Inflammatory macrophage treated with lipopolysaccharide for 4 hours (primary cell): ENCODE measurements at places on chromosomes 5 and 9.

DNA sequence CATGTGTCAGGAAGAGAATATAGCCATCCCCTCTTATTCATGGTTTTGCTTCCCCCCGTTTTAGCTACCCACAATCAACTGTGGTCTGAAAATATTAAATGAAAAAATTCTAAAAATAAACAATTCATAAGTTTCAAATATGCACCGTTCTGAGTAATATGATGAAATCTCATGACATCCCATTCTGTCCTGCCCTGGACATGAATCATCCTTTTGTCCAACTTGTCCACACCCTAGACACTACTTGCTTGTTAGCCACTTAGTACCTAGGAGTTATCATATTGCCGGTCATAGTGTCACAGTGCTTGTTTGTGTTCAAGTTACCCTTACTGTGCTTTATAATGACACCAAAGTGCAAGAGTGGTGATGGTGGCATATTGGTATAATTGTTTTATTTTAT lies 113.5 kb downstream of the CAAP1 start:
- peak; percentile 0 for DNase-seq

GRCh38 chr9:31210978-31211570 lies 1173.4 kb upstream of the ACO1 start:
- peak; percentile 59 for DNase-seq

DNA sequence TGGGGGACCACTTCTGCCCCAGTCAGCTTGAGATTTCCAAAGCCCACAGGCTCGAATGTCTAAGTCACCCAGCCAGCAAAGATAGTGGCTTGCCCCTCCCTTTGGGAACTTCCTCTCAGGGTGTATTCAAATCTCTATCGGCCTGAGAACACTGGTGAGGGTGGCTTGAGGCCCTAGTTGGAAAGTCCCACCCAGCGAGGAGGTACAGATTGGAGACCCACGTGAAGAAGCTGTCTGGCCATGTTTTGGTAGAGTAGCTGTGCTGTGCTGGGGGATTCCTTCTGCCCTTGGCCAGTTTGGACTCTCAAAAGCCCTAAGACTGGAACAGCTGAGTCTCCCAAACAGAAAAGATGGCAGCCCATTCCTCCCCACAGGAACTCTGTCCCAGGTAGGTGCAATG lies 172.7 kb upstream of the RIOK2 start:
- no peak for DNase-seq

- no peak for DNase-seq
Observed at GRCh38 chr9:68457803-68458202, 82.9 kb downstream of the TMEM252 start.

DNA sequence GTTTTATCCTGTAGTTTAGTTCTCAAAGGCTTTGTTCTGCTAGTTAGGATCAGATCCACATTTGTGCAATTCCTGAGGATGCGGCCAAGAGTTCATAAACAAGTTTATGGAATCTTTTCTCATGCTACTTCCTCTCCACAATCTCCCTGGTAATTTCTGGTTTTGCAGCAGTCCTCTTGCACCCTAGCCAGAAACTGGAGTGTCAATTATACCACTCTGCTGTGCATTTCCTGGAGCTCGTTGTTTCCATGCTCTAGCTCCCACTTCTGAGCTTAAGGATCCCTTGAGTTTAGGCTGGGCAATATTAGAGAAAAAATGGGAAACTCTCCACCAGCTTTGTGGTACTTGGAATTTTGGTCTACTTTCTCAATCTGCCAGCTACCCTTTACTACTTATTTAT lies 474.7 kb downstream of the DIRAS2 start:
- no peak for DNase-seq

DNA sequence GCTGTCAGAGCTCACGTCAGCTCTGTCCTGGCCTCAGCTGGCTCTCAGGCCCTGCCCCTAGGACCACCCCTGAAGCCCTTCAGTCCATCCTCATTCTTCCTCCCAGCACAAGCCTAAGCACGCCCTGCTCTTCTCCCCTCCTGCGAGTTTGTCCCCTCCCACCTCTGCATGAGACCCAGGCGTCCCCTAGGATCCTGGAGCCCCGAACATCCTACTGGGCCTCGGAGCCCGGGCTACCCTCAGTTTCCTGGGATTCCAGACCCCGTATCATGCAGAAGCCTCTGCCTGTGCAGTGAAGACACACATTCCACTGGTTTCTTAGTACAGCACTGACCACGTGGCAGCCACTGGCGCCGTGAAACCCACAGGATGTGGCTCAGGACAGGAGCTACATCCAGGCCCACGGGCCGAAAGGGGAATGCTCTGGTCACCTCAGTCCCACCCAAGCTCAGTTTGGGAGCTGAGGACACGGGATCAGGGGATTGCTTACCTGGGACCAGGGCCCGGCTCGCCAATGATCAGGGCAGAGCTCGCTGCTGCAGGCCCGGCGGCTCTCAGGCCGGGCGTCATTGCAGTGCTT lies 64.2 kb downstream of the ZNF354C start:
- DNase-seq, result no peak

GRCh38 chr5:151498395-151499155 lies 51.2 kb downstream of the SLC36A1 start:
- DNase-seq, result no peak

DNA sequence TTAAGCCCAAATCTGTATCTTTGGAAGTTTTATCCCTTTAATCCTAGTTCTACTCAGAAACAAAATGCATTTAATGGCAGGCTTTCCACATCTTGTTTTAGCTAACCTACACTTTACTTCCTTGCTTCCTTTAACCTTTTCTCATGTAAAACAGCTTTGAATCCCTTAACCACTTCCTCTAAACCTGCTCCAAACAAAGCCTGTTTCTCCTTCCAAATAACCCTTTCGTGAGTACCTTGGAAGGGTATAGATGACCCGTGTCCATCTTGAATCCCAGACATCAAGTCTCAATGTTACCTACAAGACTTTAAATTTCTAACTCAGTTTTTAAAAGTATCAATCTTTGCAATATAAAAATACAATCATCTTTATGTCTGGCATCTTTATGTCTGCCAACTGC lies 78.4 kb downstream of the DROSHA start:
- DNase-seq, result no peak

DNA sequence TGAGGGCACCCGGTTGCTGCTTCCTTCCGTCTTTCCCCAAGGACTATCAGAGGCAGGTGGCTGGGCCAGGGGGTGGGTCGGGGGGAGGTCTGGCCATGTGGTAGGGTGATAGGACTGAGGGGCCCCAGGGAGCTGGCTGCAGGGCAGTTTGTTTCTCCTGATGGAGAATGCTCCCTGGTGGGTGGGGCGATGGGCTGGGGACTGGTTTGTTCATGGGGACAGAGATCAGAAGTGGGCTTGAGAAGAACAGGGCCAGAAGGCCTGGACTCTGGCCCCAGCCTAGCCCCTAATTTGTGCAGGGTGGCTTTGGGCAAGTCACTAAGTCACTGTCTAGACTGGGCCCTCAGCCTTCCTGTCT lies 117.4 kb downstream of the RGS3 start:
- no peak for DNase-seq

DNA sequence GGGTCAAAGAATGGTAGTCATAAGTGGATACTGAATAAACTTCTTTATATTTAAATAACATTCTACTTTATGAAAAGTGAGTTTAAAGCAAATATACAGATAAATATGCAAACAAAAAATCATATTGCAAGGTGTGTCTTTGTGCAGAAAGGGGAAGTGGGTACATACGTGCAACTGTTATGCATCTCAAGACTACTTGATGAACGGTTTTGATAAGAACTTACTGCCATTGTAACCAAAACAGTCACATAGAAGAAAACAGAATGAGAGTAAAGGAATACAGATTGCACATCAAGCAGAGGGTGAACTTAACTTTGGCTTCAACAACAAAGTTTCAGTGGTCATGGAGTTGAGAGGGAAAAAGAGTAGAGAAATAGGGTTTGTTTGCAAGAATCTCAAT lies 9.9 kb downstream of the CAMK4 start:
- DNase-seq, result no peak

GRCh38 chr5:108548684-108549596 lies 167.0 kb upstream of the FBXL17 start:
- DNase-seq, result no peak

DNA sequence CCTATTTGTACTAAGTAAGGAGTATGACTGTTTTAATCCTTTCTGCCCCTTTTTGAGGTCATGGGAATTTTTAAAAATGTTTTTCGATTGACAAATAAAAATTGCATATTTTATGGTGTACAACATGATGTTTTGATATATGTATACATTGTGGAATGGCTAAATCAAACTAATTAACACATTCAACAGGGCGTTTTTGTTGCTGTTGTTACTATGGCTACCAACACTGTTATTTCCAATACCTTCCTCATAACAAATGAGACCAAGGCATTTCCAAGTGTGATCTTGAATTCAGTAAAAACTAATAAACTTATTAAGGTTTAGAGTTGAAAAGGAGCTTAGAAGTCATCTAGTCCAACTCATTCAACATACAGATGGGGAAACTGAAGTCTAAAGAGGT lies 30.2 kb upstream of the SPEF2 start:
- DNase-seq, result no peak

DNA sequence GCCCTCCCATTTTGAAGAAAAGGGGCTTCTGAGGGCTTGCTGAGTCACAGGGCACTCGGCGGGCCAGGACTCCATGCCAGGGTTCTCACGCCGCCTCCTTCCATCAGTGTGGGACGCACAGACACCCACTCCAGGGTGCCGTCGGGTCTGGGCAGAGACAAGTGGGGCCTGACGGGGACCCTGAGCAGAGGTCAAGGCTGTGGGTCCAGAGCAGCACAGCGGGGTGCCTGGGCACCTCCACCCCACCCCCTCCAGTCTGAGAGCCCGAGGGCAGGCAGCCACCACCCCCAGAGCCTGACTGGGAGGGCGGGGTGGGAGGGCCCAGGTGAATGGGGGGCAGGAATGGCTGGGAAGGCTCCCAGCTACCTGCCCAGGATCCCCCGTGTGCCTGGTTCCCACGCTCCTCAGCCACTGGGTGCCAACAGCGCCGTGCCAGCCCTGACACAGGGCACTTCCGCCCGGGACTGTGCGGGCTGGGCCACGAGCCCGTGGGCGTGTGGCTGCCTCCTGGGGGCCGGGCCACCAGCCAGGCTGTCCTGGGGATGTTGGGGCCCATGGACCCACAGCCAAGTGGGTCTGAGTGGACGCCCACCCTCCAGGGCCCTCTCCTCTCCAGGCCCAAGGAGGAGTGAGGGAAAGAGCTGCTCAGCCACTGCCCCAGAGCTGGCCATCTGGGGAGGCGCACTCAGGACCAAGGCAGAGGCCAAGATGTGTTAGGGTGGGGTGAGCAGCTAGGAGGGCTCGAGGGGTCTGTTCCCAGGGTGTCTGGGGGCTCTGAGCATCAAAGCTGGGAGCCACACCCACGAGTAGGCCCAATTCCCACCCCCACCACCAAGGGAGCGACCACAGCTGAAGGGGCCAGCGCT lies 10.1 kb upstream of the NRARP start:
- DNase-seq, result no peak

- DNase-seq, result no peak
Observed at GRCh38 chr9:35689542-35690293, at the start of gene TPM2. TSS of gene TPM2 (minus strand) at chr9:35689925. CDS start at chr9:35689817, 108 bp downstream.

DNA sequence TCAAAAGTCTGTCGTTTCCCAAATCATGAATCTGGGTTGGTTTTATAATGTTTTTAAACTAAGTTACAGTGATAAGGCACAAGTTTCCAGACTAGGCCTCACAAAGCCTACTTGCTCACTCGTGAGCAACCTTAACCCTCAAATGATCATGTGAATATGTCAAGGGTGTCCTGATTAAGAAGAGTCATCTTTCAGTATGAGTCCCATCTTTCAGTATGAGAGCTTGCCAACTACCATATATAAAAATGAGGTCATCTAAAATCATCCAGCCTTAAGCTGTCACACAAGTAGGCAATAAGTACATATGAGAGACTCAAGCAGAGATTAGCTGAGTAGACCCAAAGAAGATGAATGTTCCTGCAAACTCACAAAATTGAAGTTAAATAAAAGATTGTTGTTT lies 668.4 kb upstream of the FAM174A start:
- DNase-seq, result no peak

GRCh38 chr9:101639785-101640665 lies 45.3 kb upstream of the PPP3R2 start:
- no peak for DNase-seq

DNA sequence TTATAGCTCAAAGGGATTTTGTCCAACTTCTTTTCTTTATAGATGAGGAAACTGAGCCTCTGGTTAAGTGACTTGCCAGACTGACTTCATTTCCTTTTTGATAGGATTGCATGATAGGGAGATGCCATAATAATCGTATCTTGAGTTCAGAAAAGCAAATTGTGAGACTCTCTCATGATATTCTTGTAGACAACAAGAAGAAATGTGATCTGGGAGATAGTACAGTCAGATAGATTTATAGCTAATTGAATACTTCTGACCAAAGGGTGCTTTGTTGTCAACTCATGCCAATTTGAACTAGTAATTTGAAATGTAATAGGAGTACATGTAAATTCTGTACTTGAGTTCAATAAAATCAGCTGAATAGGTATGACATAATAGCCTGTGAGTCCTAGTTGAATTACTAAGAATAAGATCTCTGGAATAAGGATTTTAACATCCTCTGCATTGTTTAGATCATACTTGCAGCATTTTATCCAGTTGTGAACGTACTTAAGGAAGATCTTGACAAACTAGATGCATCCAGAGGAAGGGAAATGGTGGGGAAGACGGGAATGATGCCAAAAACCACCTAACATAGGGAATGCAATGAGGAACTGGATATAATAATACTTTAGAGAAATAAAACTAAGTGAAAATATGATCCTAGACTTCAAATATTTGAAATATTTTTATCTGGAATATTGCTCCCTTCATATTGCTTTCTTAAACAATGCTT lies 25.5 kb downstream of the CWC27 start:
- peak; percentile 42 for DNase-seq

DNA sequence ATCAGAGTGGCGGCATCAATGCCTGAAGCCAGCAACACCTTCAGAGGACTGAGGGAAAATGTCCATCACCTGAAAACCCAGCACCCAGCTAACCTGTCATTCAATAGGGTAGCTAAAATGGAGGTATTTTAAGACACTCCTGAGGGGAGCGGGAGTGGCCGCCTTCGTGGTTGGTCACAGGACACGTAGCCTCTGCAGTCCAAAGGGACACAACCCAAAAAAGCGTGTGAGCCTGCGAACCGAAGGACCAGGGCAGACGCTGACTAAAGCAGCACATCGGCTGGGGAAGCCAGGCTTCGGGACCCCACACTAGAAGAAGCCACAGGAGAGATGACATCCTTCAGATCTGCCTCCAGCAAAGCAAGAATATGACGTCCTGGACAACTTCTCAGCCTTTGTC lies 70.6 kb downstream of the GOLPH3 start:
- no peak for DNase-seq

DNA sequence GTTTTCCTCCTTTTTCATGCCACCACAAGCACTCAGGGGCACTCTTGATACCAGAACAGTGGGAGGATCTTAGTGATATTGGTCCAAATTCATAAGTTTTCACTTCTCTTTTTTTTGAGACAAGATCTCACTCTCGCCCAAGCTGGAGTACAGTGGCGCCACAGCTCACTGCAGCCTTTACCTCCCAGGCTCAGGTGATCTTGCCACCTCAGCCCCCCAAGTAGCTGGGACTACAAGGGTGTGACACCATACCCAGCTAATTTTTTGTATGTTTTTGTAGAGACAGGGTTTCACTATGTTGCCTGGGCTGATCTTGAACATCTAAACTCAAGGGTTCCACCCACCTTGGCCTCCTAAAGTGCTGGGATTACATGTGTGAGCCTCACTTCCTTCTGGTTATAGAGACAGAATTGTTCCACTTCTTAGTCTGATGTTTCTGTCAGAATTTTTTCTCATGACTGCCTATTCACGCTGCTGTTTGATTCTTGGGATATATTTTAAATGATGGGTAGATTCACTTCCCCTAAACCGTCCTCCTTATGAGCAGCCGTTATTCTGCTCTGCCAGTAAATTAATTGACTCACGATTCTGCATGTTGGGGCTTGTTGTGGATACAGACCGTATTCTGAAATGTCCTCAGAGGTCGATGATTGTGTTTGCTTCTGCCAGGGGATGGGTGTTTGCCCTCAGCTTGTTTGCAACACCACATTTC lies 30.8 kb downstream of the MTAP start:
- DNase-seq, result peak; percentile 89
